Activated CD4-positive, alpha-beta T cell treated with anti-CD3 and anti-CD28 coated beads, Interleukin-2, amount 10 ng/mL, durations not matched to agents 7 days and 5 days (primary cell): ENCODE measurements at places on chromosomes 7 and 10. TPM values are rescaled to one million over a fixed set of nuclear protein-coding genes. Genes with fewer than 3 reads are reported as not detected.

DNA sequence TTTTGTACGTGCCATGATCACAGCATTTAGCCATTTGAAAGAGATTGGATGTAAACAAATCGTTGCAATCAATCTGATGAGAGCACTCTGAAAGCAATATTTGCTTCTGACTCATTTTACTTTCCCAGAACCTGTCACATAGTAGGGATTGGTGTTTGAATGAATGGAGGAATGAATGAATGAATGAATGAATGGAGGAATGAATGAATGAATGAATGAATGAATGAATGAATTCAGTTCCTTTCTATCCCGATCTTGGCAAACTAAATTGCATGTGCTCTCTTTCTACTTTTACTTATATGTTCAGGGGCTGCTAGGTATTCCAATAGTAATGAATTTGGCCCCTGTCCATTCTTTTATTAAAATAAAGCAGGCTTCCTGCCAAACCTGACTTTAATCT lies 1091.7 kb upstream of the CELF2 start:
- no peak for DNase-seq

Gene PTF1A
- total RNA-seq, result not detected

DNA sequence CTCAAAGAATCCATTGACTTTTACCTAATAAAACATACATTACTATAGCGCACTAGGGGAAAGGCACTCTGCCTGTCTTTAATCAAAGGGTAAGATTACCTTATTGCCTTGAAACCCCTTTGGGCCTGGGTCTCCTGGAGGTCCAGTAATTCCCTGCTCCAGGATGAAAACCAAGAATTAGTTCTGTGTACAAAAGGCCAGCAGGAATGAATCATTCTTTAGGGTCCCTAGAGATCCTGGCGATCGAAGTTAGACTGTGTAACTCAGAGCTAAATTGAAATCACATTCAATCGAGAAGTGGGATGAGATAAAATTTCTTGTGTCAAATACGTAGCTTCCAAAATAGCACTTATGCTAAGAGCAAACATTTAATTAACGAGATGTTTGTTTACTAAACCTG lies 29.8 kb downstream of the COL28A1 start:
- DNase-seq, result no peak

GRCh38 chr7:849145-849544 lies 16.9 kb downstream of the SUN1 start:
- DNase-seq, result no peak

DNA sequence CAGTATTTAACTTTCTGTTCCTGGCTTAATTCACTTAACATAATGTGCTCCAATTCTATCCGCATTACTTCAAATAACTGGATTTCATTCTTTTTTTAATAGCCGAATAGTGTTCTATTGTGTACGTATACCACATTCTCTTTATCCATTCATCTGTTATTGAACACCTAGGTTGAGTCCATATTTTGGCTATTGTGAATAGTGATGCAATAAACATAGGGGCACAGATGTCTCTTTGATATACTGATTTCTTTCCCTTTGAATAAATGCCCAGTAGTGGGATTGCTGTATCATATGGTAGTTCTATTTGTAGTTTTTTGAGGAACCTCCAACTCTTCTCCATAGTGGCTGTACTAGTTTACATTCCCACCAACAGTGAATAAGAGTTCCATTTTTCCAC lies 25.5 kb upstream of the TSPAN33 start:
- no peak for DNase-seq

- DNase-seq, result no peak
These were observed 149.3 kb upstream of the IMMP2L start for GRCh38 chr7:111711426-111712065.

DNA sequence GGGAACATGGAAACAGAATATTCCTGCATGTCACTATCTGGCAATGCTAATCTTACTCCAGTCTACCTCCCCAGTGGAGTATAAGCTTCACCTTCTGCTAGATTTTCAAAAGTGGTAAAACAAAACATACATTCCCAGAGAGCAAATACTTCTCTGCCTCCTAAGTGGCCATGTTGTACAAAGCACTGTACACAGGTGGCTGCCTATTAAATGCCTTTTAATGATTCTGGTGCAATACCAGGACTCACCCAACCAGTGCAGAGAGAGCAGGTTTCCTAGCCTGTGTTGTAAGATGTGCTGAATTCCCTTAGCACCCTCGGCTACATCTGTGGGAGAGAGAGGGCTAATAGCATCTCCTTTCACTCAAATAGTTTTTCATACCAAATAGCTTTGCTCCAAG lies 684.3 kb upstream of the NRP1 start:
- no peak for DNase-seq

Gene H2BK1
- total RNA-seq, result not detected

DNA sequence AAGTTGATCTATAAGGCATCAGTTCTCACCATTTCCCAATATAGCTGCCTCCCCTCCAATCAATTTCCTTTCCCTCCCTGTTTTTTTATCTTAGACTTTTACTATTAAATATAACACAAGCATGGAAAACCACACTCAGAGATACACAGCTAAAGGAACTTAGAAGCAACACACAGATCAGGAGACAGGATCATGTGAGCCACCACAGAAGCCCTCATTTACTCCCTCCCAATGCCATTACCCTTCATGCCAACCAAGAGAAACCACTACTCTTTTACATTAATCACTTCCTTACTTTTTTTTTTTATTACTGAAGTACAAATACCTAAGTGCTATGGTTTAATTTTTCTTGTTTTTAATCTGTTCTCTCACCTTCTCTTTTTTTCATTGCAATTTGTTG lies 33.0 kb downstream of the COG5 start:
- DNase-seq, result no peak

Gene MRLN
- not detected for total RNA-seq

DNA sequence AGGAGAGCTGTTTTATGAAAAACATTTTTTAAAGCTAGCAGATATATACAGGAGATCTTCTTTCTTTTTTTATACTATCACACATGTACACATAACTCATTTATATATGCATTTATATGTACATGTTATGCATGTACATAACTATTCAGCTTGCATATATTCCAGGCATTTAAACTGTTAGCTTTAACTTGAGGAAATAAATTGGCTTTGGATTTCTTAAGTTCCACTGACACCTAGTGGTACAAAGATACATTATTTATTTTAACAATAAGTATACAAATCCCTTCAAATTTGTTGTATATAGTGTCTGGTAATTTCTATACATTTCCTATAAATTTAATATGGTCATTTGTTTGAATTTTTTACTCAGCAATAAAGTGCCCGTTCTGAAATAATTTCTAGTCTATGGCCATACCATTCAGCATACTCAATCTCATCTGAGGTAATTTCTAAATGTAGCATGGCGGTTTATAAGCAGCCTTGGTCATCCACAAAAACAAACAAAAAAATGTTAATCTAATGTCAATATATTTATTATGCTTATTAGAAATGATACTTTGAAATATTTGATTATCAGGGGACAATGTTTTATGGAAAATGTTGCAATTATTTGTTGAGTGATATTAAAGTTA lies 11.6 kb downstream of the ZDHHC6 start:
- no peak for DNase-seq

- no peak for DNase-seq
These were observed 53.5 kb upstream of the AGBL3 start for GRCh38 chr7:134932707-134933370.

DNA sequence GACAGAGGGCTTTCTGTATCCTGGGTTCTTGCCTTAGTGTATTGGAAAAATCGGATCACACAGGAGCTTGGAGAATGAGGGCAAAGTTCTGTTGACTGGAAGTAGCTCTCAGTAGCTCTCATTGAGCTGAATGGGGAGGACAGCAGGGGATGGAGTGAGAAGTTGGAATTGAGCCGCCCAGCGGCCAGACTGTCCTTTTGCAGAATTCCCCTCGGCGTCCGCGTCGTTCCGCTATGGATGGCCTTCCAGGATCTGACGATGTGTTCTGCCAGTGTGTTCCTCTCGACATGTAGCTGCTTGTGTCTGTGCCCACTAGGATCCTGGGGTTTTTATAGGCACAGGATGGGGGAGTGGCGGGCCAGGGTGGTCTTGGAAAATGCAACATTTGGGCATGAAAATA lies 351.8 kb upstream of the SEMA3A start:
- DNase-seq, result no peak

Gene SCIN
- 1.6 TPM for total RNA-seq

Gene ACTR3C
- total RNA-seq, result 5.0 TPM

- no peak for DNase-seq
These were observed 289.4 kb upstream of the LRRN3 start for GRCh38 chr7:110801502-110801901.

GRCh38 chr10:43065234-43065633 lies 11.6 kb upstream of the RET start:
- no peak for DNase-seq

DNA sequence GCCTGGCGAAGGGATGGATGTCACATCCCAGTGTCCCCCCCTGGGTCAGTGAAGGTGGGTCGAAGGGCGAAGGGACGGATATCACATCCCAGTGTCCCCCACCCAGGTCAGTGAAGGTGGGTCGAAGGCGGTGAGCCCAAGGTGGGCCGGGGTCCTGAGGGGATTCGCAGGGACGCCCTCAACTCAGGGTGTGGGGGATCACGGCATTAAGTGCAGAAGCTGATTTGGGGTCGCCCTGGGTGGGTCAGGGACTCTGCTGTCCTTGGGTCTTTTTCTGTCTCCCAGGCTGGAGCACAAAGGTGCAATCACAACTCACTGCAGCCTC lies 21.9 kb downstream of the ADAP1 start:
- DNase-seq, result no peak

GRCh38 chr10:102962951-102963755 lies 45.1 kb downstream of the CNNM2 start:
- no peak for DNase-seq

DNA sequence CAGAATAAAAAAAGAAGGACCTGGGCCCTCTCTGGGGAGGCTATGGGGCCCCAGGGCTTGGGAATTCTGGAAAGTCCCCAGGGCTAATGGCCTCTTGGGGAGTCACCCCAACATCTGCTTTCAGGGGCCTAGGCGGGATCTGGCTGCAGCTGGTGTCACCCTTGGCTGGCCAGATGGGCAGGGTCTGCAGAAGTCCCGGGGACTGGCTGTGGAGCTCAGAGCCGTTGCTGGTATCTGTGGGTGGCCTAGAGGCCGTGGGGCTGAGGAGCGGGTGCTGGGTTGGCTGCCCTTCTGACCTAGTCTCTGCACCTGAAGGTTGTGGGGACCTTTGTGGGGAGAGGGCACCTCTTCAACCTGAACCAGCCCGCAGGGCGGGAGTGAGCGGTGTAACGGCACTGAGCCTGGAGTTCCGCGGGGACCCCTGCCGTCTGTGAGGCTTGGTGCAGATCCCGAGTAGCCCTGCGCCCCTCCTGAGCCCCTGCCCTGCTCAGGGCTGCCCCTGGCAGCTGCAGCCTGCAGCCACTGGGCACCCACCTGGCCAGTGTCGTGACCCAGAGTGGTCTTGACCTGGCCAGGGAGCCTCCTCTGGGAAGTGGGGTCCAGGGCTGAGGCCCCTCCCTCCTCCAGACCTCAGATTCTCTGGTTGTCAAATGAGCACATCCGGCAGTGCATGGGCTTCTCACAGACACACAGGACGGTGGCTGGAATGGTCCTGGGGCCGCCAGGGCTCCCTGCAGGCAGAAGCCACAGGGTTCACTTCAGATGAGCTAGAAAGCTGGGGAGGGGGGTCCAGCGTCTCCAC lies 51.5 kb downstream of the UNCX start:
- DNase-seq, result no peak

DNA sequence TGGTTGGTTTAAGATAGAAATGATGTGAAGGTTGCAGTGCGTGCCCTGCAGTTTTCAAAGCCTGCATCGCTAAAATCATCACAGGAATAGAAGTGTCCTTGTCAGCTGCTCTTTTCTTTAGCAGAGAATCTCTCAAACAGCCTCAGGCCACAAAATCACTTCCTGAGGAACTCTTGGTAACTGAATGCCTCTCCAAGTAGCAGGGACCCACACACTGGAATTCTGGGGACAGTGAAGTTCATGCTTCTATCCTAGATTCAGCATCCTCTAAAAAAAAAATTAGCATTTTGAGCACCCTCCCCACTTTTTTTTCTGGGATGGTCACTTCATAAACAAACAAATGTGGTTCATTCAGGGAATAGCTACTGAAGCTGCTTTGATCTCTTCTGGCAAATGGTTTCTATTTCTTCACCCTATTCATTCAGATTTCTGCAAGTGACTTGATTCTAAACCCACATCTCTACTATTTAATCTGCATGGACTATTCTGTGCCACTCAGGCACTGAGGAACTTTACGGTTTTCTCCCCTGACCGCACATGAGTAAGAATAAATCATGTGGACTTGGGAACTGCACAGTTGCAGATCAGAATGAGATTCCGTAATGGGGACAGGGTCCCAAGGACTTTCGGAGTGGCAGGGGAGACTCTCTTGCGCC lies 306.9 kb downstream of the FRMD4A start:
- no peak for DNase-seq

- DNase-seq, result no peak
These were observed 317.8 kb downstream of the SNX13 start for GRCh38 chr7:17622451-17622850.

DNA sequence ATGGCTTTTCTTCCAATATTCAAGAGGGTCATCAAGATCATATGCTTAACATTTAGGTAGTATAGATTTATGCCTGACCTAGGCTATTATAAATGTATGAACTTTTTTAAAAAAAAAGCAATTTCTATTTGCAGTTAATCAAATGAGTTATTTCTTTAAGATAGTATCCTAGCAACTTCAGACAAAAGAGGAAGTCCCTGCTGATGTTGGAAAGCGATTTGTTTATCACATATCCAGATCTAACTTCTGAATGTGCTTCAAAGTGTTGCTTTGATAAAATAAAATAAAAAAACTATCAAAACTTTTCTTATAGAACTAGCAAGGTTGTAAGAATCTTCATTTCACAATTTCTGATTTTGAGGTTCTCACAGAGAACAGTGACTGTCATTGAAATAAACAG lies 401.9 kb upstream of the PHF14 start:
- DNase-seq, result no peak

Gene CALN1
- not detected for total RNA-seq

- no peak for DNase-seq
These were observed 4.5 kb upstream of the GRID1 start for GRCh38 chr10:86371116-86371515.

Gene MYOF
- 1.4 TPM for total RNA-seq

GRCh38 chr10:70738006-70738760 lies 47.0 kb downstream of the TBATA start:
- no peak for DNase-seq

- DNase-seq, result no peak
These were observed 669.4 kb downstream of the NRG3 start for GRCh38 chr10:82544377-82544776.

DNA sequence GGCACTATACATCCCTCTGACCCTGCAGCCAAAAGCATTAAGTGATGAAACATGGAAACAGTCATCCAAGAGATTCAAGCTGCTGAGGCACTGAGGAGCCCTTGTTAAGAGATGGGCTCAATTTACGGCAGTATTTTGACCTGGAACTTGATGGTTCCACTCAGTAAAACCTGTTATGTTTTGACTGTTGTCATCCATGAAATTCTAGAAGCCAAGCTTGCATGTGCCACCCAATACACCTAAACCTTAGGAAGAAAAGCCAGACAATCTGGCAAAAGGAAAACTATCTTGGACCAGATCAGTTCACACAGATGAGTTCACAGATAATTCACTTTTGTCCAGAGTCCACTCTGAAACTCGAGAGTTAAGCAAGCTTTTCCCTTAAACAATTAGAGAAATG lies 53.2 kb downstream of the ICA1 start:
- DNase-seq, result no peak

Gene LRRD1
- total RNA-seq, result not detected
